ENCODE measurements at places on chromosomes 16 and 17.

GRCh38 chr17:81000631-81001357 is 9.2 kb downstream of the CHMP6 start:
- DNase-seq: no peak

GRCh38 chr17:56314026-56314425 is 160.8 kb downstream of the ANKFN1 start:
- no peak for DNase-seq

GRCh38 chr16:35552763-35553162 is 2093.4 kb downstream of the TP53TG3F start:
- no peak for DNase-seq

GRCh38 chr17:81253358-81254131 is 14.4 kb downstream of the NDUFAF8 start:
- DNase-seq: peak; percentile 38

- DNase-seq: no peak
These were observed 27.5 kb downstream of the UNC13D start for GRCh38 chr17:75816693-75817092.

GRCh38 chr17:10251212-10251948 is 53.0 kb upstream of the GAS7 start:
- no peak for DNase-seq

DNA sequence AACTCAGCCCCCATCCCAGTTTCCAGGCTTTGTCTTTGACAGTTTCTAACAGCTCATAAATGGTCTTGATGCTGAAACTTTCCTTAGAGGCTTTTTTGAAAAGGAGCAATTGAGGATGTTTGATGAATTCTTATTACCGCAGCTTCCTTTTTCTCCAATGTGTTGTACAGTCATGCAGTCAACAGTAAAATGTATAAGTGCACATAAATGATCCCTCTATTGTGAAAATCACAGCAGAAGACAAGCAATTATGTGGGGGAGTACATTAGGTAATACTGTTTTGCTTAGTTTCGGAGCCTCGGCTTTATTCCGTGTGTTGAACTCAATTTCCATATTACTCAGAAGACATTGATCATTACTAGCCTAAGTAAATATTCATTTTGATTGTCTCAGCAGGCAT is 673.7 kb downstream of the CDH8 start:
- DNase-seq: no peak

- no peak for DNase-seq
These were observed 7.1 kb downstream of the SGCA start for GRCh38 chr17:50172936-50173334.

DNA sequence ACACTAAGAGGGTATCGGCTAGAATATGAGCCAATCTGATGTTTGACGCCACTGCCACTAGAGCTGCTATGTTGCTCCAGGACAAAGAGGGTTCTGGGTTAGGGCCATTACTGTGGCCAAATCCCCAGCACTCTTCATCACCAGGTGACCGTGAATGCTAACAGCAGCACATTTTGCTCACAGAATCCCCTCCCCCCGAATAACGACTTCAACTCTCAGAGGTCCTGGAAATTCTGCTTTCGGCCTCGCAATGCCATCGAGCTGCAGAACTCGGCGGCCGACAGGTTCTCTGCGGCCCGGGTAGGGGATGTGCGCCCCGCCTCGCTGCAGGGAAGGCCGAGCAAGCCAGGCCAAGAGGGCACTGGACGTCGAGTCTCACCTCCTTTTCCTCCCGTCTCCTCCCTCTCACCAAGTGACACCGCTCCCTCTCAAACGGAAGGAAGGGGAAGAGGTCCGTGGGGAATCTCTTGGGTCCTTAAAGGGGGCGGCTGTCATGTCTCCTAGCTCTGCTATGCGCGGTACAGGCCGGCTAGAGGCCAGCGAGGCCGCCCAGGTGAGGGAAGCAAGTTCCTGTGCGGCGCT is 31.9 kb downstream of the CDK5R1 start:
- DNase-seq: no peak

Measured in effector memory CD4-positive, alpha-beta T cell (primary cell).